ENCODE measurements at places on chromosomes 7 and 10.

DNA sequence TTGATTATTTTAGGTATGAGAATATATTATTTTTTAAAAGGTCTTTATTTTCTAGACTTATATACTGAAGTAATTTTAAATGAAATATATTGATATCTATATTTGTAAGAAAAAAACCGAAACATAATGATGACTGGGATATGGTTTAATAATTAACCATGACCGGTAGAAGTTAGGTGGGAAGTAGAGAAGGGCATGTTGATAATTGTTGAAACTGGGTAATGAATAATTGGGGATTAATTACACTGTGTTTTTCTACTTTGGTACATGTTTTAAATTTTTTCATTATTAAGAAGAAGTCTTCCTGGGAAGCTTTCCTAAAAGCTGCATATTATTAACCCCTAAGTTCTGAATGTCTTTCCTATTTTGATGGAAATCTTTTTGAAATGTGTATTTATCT lies 16.3 kb downstream of the TSPAN12 start:
- no peak for DNase-seq

- DNase-seq, result no peak
Observed at GRCh38 chr7:30142710-30143109, 7.9 kb downstream of the MTURN start.

GRCh38 chr10:27252267-27253000 lies 11.8 kb upstream of the ACBD5 start:
- no peak for DNase-seq

GRCh38 chr7:140877249-140877524 lies 47.5 kb downstream of the BRAF start:
- no peak for DNase-seq

DNA sequence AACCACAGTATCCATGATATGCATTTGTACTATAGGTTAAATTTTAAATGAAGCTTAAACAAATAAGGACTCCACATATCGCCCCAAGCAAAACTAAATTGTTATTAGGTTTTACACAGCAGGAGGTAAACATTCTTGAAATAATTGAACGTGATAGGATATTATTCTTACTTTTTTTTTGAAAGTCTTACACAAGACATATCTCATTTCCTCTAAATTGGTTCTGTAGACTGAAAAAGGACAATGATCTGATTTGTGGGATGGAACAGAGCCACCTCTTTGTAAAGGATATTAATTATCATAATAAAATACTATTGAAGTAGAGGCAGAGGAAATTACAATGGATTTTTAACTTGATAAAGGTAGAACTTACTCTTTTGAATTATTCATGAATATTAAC lies 155.1 kb upstream of the SEMA3D start:
- no peak for DNase-seq

DNA sequence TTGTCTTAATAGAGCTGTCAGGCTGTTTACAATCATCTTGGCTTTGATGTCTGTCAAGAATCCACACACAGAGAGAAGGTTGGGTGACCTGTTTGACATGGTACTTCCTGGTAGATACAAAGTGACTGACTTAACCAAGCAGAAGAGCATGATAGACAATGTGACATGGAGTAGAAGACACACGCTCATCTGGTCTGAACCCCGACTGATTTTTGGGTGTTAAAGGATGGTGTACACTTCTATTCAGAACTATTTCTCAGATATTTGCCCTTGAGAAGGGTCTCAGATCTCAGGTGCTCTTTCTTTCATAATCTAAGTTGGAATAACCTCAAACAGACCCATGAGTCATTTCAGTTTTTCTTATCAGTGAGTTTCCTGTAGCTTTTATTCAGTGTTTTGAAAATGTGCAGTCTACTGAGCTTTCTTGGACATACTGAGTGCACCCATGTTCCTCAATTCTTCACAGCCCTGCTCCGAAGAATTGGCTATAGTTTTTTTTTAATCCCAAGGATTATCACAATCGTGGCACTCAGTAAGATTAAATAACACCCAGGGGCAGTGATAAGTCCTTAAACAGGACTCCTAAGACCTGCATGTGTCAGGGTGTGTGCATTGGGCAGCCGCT lies 46.4 kb upstream of the NXPH1 start:
- no peak for DNase-seq

DNA sequence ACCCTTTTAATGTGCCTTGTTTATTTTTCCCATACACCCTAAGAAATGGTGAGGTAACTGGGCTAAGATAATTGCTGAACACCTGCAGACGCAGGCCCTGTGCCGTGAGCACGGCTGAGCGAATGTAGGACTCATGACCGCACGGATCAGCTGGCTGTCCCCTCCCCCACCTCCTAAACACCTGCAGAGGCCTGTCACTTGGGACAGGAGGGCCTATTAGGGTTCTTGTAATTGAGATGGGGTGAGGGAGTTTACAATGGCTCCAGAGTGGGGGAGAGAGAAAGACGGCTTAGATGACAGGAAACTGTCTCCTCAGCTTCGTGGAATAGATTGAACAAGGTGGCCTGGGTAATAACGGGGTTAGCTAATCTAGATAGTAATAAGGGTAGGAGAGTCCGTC lies 291.7 kb upstream of the HABP2 start:
- no peak for DNase-seq

DNA sequence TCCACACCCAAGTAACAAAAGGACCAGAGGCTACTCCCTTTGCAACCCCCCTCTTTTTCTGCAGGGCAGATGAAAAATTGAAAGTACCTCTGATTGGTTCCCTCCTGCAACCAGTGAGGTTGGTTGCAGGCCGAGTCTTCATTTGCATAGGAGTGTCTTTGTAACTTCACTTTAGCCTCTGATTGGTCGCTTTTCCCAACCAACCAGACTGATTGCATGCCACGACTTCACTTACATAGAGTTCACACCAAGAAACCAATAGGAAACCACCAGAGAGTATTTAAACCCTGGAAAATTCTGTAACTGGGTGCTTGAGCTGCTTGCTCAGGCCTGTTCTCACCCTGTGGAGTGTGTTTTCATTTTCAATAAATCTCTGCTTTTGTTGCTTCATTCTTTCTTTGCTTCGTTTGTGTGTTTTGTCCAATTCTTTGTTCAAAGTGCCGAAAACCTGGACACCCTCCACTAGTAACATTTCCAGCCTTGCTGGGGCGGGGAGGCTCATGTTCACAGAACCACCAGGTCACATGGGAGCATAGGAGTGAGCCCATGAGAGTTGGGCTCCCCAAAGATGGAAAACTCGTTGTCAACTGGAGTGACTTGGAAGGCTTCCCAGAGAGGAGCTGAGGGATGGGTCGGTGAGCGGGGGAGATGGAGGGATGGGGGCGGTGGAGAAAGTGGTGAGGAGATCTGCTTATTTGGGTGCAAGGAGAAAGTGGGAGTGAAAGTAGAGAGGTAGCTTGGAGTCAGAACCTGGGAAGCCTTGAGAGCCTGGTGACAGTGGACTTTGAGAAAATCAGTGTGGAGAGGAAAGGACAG lies 223.6 kb downstream of the GFRA1 start:
- no peak for DNase-seq

- no peak for DNase-seq
Observed at GRCh38 chr7:46859963-46860475, 721.9 kb downstream of the TNS3 start.

DNA sequence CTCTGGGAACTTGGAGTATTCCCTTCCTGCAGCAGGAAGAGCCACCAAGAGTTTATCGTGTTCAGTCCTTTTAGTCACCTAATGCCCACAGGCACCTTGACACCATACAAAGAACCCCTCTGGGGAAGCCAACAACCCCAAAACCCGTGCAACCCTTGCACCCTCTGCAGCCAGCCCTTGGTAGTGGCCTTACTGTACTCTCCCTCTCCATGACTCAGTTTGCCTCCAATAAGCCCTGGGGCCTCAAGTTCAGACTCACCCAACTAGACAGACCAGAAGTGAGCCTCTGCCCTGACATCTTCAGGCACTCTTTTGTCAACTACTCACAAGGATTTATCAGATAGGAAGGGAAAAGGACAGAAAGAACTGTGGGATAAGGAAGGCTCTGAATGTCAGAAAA lies 30.9 kb downstream of the KCNMA1 start:
- no peak for DNase-seq

GRCh38 chr7:110960811-110961210 lies 130.1 kb upstream of the LRRN3 start:
- no peak for DNase-seq

- no peak for DNase-seq
Observed at GRCh38 chr10:104333728-104334373, 4.4 kb downstream of the ITPRIP start.

DNA sequence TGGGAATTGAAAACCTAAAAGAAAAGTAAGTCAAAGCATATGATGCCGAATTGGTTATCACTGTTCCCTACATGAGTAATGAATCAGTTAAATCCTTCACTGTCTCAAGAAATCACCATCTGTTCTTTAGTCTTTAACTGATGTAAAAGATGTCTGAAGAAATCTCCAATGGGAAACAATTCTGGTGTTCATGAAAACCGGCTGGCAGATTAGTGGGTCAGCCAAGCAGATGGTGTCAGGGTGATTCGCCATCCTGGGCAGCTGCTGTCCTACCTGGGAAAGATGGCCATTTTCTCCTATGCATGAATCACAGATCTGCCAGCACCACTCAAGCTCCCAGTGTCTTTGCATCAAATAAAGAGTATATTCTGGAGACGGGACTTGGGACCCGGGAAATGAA lies 925.2 kb upstream of the GHITM start:
- no peak for DNase-seq

GRCh38 chr7:138981332-138982203 lies at the start of gene KIAA1549:
TSS of gene KIAA1549 (minus strand) at chr7:138981389. CDS start at chr7:138981269, 120 bp downstream.
- peak; percentile 77 for DNase-seq

DNA sequence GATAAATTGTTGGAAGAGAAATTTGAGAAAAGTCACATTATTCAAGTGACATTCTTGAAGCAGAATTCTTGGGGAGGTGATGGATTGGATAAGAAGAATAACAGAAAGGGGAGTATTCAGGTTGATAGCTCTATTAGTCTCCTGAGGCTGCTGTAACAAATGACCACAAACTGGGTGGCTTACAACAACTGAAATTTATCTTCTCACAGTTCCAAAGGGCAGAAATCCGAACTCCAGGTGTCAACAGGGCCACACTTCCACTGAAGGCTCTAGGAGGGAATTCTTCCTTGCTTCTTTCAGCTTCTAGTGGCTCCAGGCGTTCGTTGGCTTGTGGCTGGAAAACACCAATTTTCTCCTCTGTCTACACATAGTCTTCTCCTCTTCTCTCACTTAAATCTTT lies 99.8 kb downstream of the TES start:
- DNase-seq, result no peak
